Esophagus mucosa (tissue), 1 donor: ENCODE measurements at places on chromosomes 4 and X. TPM values are rescaled to one million over a fixed set of nuclear protein-coding genes. Genes with fewer than 3 reads are reported as not detected.

DNA sequence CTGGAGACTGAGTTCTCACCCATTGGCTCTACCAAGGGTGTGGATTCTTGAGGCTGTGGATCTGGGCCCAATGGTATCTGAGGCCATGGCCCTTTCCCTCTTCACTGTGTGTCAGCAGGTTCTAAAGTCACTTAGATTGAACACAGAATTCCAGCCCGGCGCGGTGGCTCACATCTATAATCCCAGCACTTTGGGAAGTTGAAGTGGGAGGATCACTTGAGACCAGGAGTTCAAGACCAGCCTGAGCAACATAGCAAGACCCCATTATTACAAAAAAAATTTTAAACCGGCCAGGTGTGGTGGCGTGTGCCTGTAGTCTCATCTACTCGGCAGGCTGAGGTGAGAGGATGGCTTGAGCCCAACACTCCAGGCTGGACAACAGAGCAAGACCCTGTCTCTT, 18.0 kb upstream of the XPNPEP2 start:
- no peak for ATAC-seq

Gene SPARCL1
- total RNA-seq = 31.0 TPM

- peak; percentile 67 for ATAC-seq
Measured at GRCh38 chr4:119209077-119209476, 3.4 kb upstream of the USP53 start.

GRCh38 chr4:147633643-147634042, 16.4 kb downstream of the TMEM184C start:
- no peak for ATAC-seq

DNA sequence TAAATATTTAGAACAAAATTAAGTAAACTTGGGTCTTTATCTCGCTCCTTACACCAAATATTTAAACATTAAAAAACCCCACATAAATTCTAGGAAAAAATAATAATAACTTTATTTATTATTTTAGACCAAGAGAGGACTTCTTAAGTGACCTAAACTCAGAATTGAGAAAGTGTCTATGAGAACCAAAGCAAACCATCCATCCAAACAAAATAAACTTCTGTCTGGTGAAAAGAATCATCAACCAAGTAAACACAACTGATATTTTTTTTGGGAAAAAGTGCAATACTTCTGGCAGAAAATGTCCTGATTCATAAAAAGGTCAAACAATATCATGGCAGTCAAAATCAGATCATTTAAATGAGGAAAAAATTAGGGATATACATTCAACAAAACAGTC, 533.0 kb downstream of the SPRY1 start:
- ATAC-seq = no peak

- ATAC-seq = no peak
Measured at GRCh38 chrX:11135564-11136185, 24.5 kb downstream of the HCCS start.

DNA sequence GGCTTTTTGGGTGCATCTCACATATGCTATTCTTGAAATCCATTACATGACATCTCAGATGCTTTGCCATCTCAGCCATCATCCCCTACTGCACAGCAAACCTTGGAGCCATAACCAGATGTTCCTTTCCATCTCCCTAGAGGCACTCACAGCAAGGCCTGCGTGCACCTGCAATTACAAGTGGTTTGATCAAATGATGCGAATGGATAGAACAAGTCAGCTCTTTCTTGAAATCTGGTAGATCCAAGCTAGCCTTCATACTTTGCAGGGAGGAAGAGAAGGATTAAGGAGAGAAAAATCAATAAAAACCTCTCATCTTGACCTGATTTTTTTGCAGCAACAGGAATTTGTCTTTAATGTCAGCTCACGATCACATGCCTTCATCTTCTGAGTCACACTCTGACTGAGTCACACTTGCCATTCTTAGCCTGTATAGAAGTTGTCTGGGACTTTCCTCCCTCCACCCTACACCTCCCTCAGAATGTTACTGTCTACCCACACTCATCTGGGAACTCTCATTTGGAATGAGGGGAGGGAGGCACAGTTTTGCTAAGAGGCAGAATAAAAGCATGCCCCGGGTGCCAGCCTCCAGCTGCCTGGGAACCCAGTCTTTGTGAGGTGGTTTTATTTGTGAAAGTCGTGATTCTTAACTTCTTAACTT, 11.9 kb upstream of the TRIML1 start:
- ATAC-seq = peak; percentile 93

GRCh38 chrX:2962381-2962780, 33.2 kb upstream of the ARSD start:
- no peak for ATAC-seq

DNA sequence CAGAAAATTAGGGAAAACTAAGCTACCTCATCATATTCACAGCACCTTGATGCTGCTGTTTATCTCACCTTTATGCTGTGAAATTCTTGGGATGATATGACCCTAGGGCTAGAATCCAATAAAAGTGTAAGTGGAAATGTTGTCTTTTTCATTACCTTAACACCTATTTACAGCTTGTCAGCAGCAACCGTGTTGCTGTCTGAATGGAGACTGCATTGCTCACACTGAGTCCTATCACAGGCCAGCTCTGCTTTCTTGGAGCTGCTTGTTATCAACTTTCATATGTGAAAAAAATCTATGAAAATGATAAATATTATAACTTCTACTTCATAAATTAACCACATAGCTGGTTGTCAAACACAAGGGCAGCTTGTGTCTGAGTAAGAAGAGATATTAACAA, 789.5 kb downstream of the TECRL start:
- ATAC-seq = no peak

GRCh38 chr4:152988721-152989553, 52.8 kb downstream of the FHDC1 start:
- ATAC-seq = peak; percentile 19

DNA sequence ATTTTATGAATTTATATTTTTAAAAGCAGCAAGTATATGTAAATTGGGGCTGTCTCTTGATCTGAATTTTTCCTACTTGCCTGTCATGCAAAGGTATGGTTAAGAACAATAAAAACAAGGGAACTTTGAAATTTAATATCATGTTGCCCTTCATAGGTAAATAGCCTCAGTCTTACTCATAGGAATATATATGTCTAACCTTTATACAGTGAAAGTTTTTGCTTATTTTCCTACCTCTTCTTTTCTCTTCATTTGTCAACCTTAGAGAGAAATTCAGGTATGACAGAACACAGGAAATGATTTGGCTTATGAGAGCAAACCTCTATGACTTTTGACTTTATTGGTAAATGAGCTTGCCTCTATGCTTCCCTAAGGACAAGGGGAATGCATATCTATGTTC, 716.0 kb downstream of the CENPC start:
- ATAC-seq = no peak

DNA sequence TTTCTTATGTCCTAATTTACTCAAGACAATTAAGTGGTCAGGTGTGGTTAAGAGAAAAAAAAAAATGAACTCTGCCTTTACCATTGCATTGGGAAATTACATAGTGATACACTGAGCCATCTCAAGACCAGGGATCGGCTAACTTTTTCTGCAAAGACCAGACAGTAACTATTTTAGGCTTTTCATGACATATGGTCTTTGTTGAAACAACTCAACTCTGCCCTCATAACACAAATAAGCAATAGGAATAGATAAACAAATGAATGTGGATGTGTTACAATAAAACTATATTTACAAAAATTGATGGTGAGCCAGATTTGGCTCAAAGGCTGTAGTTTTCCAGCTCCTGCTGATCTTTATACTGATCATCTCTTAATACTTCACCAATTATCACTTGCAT, 632.6 kb upstream of the INTU start:
- no peak for ATAC-seq

Gene HPGDS
- total RNA-seq = not detected

Gene ADH1A
- total RNA-seq = not detected

Gene PDGFC
- total RNA-seq = 4.4 TPM

Gene FGF13
- 0.40 TPM for total RNA-seq

GRCh38 chr4:54542540-54543041, 115.2 kb upstream of the KIT start:
- ATAC-seq = no peak

DNA sequence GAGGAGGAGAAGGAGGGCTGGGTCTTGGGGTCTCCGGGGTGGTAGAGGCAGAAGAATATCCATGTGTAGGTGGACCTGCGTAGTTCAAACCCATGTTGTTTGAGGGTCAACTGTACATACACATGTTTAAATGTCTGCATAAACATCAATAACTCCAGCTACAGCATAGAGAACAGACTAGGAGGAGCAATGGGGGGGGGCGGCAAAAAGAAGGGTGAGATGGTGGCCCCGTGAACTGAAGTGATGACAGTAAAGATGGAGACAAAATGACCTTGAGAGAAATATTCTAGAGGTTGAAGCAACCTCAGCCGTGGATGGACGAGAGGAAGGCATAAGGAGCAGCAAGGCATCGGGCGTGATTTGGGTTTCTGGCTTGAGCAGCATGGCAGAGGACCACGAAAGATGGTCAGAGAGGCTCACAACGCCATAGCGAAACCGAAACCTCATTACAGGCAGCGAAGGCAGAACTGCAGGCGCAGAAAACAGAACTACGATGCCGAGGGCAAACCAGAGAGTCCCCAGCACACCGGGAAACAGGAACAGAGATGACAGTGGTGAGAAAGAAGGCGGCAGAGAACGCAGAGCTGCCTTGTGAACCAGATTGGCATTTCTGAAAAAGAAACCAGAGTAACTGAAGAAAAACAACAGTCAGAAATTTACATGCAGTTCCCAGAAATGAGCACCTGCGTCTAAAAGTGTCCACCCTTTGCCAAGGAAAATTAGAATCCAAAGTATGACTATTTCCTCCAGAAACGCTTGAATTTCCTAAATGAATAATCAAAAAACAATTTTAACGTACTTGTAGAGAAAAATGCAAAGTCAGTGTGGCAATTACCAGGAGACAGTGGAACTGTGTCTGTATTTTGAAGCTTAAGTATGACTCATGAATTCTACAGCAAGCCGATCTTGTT, 50.3 kb upstream of the ENPP6 start:
- peak; percentile 63 for ATAC-seq

DNA sequence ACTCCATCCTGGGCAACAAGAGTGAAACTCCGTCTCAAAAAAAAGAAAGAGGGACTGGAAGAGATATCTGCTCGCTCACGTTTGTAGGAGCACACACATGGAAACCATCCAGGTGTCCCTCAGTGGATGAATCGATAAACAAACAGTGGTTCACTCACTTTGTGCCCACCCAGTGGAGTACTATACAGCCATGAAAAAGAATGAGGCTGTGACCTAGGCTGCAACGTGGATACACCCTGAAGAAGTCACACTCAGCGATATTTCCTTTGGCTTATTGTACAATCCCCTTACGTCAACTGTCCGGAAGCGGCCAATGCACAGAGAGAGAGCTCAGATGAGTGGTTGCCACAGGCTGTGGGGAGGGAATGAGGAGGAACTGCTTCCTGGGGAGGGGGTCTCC, 82.3 kb upstream of the PPP2R3B start:
- ATAC-seq = no peak

- no peak for ATAC-seq
Measured at GRCh38 chr4:133995243-133995960, 206.2 kb downstream of the PABPC4L start.

GRCh38 chrX:150229481-150229880, 133.6 kb upstream of the MAMLD1 start:
- no peak for ATAC-seq

DNA sequence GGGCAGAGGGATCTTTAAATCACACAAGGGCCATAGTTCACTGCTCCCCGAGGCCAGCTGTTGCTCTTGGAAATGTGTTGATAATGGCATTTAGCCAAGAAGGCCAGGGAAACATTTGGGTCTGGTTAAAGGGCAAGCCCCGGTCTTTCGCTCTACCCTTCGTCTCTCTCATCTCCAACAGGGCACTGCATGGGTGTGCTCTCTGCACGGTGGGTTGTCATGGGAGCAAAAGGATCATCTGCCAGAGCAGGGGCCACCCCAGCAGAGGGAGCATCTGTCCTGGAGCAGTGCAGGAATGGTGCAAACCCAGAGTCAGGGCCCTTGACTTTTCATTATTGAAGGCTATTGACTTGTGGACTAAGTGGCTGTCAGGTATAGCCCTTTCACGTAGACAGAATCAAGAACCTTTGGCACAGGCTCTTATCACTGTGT, 22.7 kb upstream of the PGRMC2 start:
- no peak for ATAC-seq

Gene CENPI
- 3.9 TPM for total RNA-seq

GRCh38 chrX:131901546-131901945, 121.6 kb upstream of the STK26 start:
- no peak for ATAC-seq

DNA sequence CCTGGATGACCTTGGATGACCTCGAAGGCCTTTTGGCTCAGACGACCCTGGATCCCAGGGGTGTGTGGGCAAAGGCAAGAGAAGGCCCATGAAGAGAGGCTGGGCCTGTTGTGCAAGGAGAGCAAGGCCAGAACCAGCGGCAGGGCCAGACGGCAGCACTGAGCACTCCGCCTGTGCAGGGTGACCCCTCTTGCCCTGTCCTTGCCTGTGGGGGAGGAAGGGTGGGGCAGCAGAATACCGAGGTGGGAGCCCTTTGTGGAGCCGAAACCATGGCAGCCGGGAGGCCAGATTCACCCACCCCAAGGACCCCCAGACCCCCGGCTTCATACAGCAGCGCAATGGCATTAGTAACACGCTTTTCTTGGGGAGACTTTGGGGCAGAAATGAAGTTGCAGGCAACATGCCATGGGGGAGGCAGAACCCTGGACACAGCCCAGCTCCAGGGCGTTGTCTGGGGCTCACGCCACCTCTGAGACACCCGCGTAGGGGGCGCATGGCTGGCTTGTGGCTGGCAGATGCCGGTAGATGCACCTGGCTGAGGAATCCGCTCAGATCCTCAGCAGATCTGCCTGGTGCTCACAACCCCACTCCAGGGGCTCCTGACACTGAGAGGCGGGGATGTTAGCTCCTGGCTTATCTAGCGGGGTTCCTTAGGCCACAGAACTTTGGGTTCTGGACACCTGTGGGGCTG, 114.5 kb downstream of the FAM53A start:
- ATAC-seq = no peak

Gene GRSF1
- 47.2 TPM for total RNA-seq

Gene GLUD2
- 0.52 TPM for total RNA-seq

GRCh38 chrX:119853444-119853843, 681 bp upstream of the UPF3B start:
- ATAC-seq = no peak

- no peak for ATAC-seq
Measured at GRCh38 chr4:177879851-177880250, 437.6 kb upstream of the AGA start.

- no peak for ATAC-seq
Measured at GRCh38 chrX:63713526-63713925, 71.5 kb downstream of the ARHGEF9 start.

- ATAC-seq = no peak
Measured at GRCh38 chr4:175412746-175413145, 399.3 kb downstream of the GPM6A start.

- ATAC-seq = no peak
Measured at GRCh38 chrX:12681047-12681446, 110.2 kb upstream of the PRPS2 start.

Gene KLHL2
- 26.7 TPM for total RNA-seq

Gene LRRC66
- total RNA-seq = 0.12 TPM

GRCh38 chr4:147076179-147076578, 130.5 kb upstream of the TTC29 start:
- ATAC-seq = no peak
